ENCODE measurements at places on chromosomes 4 and X.

- no peak for DNase-seq
These were observed 644.5 kb upstream of the DIPK2B start for GRCh38 chrX:45845142-45845541.

GRCh38 chrX:110403441-110404238 lies 45.0 kb downstream of the RTL9 start:
- peak; percentile 46 for DNase-seq

GRCh38 chrX:150049647-150050046 lies 111.4 kb upstream of the EOLA2 start:
- no peak for DNase-seq

DNA sequence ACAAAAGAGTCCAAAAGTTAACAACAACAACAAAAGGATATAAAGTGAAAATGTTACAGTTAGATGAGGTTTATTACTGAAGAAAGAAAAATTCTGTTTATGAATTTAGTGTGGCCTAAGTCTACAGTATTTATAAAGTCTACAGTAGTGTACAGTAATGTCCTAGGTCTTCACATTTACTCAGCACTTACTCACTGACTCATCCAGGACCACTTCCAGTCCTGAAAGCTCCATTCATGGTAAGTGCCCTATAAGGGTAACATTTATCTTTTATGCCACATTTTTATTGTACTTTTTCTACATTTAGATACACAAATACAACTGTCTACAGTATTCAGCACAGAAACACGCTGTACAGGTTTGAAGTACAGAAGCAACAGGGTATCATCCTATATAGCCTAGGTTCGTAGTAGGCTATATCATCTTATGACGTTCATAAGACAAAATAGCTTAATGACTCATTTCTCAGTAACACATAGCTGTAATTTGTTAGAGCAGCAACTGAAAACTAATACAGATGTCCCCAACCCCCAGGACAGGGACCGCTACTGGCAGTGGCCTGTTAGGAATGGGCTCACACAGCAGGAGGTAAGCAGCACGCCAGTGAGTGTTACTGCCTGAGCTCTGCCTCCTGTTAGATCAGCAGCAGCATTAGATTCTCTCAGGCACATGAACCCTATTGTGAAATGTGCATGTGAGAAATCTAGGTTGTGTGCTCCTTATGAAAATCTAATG lies 61.3 kb downstream of the CENPC start:
- DNase-seq, result no peak

GRCh38 chr4:140138428-140138827 lies 15.6 kb downstream of the MAML3 start:
- DNase-seq, result no peak

DNA sequence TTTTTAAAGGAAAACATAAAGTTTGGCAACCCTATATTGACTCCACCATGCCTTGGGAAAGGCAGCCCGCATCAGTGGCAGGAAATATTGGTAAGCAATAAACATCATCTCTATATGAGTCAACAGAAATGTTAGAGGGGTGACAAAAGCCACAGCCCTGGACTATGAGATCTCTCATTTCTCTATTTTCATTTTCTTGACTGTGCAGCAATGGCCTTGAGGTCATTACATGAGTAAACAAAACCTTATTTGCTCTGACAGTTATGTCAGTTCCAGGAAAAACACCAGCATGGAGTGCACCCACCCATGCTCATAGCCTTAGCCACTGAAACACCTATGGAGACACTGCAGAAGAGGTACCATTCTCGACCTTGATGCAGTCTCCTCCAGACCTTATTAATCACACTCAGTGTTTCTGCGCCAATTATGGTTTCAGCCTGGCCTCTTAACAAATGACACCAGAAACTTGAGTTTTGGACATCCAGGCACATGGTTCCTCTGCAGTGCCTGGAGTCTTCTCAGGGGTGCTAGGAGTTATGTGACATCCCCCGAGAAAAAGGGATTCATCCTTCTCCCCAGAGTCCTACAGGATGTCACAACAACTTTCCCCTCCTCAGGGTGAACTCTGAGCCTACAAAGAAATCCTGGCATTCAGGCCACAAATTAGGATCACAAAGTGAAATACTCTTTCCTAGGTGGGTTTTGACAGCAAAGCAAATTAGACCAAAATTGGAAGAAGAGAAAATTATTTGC lies 16.0 kb upstream of the HPGD start:
- DNase-seq, result no peak

GRCh38 chr4:20612313-20612712 lies 87.9 kb upstream of the PACRGL start:
- no peak for DNase-seq

- DNase-seq, result no peak
These were observed 361.8 kb upstream of the GALNT7 start for GRCh38 chr4:172806841-172807240.

DNA sequence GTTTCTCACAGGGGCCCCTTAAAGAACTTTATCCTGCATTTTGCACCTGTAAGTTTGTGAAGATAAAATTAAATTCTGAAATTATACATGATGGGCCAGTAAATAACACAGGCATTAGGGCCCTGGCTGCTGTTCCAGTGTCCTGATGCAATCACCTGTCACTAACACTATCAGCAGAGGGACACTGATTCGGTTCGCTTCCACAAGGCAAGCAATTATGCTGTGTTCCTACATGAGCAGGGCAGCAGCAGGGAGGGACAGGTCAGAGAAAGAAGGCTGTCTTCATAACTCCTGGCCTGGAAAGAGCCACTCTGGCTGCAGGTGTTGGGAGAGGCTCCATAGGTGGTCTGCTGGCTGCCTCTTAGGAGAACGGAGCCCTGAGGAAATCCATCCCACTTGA lies 487.3 kb downstream of the MID1IP1 start:
- no peak for DNase-seq

GRCh38 chrX:69504626-69505612 lies 793 bp downstream of the NALF2 start:
- DNase-seq, result no peak

GRCh38 chr4:68349279-68349648 lies 626 bp downstream of the YTHDC1 start:
- DNase-seq, result no peak

DNA sequence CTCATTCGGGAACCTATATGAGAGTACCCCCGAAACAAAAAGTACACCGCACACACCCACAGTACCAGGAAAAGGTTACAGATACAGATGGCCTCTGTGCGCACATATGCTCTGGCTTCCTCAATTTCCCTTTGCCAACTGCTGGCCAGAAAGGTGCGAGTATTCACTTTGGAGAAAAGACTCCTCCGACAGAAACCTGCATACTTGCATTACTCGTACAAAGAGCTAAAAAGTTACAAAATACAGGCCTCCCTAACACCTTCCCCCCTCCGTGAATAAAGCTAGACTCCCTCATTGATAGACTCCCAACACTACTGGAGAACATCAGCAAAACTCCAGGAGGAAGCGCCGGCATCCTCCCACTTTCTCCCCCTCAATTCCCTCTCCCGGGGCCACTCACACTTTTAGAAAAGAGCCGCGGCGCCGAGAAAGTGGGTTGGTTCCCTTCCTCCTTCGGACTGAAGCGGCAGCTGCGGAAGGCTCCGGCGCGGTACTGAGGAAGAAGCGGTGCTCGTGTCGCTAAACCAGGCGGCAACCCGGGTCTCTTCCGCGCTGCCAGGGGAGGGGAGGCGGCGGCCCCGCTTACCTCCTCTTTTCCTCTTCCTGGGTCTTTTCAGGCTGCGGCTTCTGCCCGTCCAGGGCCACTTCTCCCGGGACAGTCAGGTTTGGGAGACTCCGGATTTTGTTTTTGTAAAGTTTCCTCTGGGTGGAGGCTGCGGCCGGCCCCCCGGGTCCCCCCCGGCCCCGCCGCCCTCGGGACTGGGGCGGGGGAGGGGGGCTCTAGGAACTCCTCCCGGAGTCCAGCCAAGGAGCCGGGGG lies 1.1 kb downstream of the FBXW7 start:
- DNase-seq, result peak; percentile 7

DNA sequence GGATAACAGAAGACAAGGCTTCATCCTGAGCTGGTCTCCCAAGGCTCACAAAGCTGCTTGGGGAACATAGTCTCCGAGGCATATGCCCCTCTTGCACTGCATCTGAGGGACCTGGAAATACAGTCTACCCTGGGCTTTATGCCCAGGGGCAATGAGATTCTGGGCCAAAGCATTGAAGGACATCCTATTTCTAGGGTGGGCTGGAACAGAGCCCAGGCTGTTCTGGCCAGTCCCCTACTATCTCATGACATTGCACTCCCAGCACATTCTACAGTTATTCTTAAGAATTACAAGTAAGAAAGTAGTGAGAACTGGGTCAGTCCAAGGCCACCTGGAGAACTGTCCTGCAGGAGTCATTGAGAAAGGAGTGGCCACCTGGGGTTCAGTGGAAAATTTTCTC lies 107.6 kb downstream of the USP46 start:
- no peak for DNase-seq

DNA sequence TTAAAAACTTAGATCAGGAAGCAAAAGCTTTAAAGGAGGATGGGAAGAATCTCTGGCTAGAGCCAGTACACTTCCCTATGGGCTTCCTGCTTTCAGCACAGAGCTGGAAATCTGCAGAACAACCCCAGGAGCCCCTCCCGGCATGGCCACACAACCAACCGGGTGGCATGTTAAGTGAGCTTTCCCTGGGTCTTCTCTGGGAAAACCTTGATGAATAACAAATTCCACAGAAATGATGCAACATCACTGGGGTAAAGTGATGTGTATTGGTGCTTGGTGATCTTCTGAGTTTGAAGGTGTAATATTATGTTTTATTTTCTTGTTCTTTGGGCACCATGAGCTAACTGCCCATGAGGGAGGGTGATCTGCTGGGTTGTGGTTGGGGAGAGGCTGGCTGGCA lies 22.1 kb downstream of the NHS start:
- no peak for DNase-seq

GRCh38 chrX:24790166-24790565 lies 96.4 kb downstream of the POLA1 start:
- no peak for DNase-seq

DNA sequence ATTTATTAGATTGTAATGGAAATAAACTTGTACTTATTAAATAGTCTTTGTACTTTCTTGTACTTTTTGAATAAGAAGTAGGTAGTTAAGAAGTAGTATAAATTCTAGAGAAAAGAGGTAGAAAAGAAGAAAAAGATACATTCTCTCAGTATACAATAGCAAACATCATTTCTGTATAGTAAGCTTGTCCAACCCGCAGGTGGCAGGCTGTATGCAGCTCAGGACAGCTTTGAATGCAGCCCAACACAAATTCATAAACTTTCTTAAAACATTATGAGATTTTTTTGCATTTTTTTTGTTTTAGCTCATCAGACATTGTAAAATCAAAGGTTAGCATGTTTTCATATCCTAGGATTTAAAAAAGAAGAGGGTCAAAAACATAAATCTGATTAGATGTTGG lies 441.6 kb downstream of the DTHD1 start:
- DNase-seq, result no peak

GRCh38 chr4:137754652-137755471 lies 222.6 kb upstream of the PCDH18 start:
- DNase-seq, result peak; percentile 75

GRCh38 chr4:174716986-174717770 lies 111.9 kb downstream of the GLRA3 start:
- no peak for DNase-seq

DNA sequence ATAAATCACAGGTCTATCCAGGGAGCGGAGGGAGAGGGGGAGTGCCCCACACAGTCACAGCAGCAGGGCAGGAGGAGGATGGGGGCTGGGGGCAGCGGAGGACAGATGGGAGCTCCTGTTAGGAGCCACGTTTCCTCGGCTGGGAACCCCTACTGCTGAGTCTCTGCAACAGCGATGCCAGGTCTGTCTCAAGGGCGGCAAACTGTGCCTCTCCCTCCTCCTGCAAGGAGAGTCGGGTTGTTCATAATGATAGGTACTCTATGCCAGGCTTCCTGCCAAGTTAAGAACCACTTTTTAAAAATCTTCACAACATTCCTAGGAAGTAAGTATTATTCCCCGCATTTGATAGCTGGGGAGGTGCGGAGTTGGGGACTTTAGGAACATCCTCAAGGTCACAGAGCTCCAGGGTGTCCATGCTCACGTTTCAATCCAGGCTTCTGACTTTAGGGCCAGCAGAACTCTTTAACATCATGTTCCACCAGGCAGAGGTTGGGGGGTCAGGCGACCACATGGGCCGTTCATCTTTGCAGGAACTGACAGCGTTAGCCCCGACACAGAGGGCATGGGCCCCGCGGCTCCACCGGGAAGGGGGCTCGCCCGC lies 98.3 kb upstream of the MAML3 start:
- no peak for DNase-seq

DNA sequence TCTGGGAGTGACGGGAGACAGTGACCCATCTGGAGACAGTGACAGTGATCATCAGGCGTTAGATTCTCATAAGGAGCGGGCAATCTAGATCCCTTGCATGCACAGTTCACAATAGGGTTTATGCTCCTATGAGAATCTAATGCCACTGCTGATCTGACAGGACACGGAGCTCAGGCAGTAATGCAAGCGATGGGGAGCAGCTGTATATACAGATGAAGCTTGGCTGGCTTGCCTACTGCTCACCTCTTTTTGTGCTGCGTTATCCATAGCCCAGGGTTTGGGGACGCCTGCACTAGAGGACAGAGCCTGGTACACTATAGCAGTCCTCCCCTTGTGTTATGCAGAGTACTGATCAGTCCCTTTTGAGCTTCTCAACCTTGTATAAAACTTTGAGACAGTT lies 23.5 kb downstream of the NFKB1 start:
- no peak for DNase-seq

DNA sequence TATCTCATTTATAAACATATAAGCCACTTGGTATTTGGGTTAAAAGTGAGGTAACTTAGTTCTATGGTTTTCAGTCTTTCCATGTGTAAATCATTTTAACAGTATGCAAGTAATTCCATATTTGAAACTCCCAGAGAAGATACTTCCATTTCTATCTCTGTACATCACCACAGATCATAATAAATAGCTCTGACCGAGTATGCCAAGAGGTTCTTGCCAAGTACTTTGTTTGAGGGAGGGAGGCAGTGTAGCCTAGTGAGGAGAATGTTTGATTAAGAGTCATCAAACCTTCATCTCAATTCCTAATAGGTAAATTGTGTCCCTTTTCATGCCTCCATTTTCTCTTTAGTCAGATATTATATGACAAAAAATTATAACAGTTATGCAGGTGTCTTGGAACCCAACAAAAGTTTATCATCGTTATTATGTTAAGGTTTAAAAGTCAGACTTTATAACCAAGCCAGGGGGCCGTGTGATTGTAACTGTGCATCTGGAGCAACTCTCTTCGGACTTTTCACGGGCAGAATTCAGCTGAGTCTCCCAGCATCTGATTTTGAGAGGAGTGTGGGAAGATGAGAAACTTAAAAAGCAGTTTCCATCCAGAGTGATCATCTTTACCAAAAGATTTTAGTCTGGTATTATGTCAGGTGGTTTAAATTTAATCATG lies 123.8 kb downstream of the ANK2 start:
- DNase-seq, result no peak

GRCh38 chrX:75781611-75782010 lies 3.4 kb downstream of the MAGEE2 start:
- DNase-seq, result no peak

GRCh38 chr4:128517739-128518510 lies 230.3 kb upstream of the PGRMC2 start:
- DNase-seq, result peak; percentile 84

DNA sequence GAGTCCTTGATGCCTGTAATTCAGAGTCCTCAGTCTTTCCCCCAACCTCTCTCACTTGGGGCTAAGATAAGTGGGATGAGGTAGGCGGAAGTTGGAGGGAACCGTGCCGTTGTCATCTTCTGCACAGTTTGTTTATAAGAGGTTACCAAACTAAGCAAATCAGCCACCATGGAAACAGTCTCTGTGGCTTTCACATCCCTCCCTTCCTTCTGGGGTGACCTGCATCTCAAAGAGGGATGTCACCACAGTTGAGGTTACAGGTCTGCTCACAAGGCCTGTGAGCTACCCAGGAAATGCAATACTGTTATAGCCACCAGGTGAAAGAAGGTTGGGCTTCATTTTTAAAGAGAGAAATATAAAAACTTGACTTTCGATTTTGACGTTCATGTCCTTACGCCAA lies 26.3 kb downstream of the RTL5 start:
- DNase-seq, result no peak
